RWPE2 (cell line): ENCODE measurements at places on chromosomes 2 and 18.

- DNase-seq: no peak
Measured at GRCh38 chr2:46497766-46498165, 18.4 kb downstream of the TMEM247 start.

GRCh38 chr2:119700866-119701265, 21.9 kb downstream of the TMEM177 start:
- DNase-seq: no peak

DNA sequence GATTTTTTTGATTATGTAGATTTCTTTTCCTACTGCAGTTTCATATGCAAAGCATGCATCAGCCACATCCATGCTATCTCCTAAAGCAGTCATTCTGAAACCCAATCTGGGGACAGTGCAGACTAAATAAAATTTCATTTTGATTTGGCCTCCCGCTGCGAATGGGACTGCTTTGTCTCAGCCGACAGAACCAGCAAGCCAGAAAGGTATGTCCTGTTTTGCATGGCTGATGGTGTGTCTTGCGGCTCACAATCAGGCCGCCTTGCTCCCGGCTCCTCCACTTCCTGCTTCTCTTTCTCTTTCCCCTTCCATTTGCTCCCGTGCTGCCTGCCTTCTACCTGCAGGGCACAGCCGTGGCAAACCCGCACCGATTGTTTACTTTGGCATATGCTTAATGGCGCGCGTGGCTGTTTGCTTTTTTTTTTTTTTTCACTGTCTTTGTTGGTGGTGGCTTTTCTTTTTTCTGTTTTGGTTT, 419.6 kb upstream of the POU3F3 start:
- no peak for DNase-seq

DNA sequence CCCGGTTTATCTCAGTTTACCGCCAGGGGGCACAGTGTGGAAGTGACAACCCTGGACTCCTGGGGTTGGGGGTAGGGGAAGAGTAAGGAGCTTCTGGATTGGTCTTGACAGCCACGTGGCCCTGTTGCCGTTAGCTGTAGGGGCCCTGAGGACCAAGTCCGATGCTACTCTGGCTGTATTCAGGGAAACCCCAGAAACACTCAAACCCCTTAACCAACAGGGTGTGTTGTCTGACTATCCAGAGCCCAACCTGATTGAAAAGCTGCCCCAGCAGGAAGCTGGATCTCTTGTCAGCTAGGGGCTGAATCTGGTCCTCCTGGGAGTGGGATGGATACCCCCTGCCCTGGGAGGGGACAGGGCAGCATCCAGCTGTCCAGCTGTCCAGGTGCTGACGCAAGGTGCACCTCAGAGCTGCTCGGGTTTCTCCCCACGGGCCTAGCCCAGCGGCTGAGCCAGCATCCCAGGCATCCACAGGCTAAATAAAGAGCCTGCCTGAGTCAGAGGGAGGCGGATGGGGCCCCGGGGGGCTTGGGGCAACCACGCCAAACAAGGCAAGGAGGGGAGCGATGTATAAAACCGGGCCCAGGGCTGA, 3.1 kb upstream of the GMPPA start:
- no peak for DNase-seq

GRCh38 chr2:84959095-84959565, 11.8 kb upstream of the KCMF1 start:
- no peak for DNase-seq

- no peak for DNase-seq
Measured at GRCh38 chr2:23118894-23119293, 266.1 kb upstream of the KLHL29 start.
